ENCODE measurements at places on chromosomes 3 and 15.

- DNase-seq, result no peak
Observed at GRCh38 chr3:136856665-136857064, 5.3 kb upstream of the NCK1 start.

DNA sequence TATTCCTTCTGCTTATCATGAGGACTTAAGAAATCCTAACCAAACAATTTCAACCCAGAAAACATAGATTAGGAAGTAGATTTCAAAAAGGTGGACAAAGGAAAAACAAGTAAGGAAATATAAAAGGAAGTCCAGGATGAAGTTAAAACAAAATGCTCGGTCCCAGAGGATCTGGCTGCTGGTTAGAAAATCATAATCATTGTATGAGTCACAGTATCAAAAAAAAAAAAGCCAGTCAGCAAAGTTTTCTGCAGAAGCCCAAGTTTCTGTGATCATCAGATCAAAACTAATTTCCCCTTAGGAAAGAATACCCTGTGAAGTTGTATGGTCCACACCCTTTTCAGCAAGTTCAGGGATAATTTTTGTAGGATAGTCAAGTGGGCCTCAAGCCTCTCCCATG is 43.0 kb upstream of the LRTM1 start:
- DNase-seq, result no peak

DNA sequence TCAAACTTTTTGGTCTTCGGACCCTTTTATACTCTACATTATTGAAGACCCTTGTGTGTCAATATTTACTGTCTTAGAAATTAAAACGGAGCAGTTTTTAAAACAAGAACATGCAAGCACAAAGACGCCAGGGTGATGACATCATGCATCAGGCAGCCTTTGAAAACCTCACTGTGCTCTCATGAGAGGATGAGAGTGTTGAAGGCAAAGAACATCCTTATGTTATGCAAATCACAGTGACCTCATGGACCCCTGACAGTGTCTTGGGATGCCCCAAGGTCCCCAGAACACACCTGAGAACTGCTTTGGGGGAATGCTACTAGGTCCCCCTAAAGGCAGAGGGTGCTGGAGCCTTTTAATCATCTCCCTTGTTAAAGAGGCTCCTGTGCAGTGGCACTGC is 51.6 kb downstream of the CHDH start:
- DNase-seq, result no peak

GRCh38 chr15:101667881-101668280 is 15.7 kb upstream of the TM2D3 start:
- DNase-seq, result no peak

DNA sequence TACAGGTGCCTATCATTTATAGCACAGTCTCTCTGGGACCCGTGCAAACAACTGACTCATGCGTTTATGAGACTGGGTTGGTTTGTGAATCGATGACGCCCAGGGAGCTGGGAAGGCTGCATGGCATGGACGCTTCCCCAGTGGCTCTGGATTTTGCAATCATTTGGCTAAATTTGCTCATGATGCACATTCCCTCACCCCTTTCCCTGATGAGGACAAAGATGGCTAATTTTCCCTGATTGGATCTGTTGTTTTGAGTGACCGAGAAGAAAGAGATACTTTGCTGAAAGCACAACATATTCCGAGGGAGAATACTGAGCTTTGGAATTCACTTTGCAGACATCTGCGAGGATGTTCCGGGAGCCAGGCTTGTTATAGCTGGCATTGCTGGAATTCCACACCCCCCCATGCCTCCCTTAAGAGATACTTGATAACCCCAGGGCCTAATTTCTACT is 51.1 kb downstream of the CGNL1 start:
- no peak for DNase-seq

DNA sequence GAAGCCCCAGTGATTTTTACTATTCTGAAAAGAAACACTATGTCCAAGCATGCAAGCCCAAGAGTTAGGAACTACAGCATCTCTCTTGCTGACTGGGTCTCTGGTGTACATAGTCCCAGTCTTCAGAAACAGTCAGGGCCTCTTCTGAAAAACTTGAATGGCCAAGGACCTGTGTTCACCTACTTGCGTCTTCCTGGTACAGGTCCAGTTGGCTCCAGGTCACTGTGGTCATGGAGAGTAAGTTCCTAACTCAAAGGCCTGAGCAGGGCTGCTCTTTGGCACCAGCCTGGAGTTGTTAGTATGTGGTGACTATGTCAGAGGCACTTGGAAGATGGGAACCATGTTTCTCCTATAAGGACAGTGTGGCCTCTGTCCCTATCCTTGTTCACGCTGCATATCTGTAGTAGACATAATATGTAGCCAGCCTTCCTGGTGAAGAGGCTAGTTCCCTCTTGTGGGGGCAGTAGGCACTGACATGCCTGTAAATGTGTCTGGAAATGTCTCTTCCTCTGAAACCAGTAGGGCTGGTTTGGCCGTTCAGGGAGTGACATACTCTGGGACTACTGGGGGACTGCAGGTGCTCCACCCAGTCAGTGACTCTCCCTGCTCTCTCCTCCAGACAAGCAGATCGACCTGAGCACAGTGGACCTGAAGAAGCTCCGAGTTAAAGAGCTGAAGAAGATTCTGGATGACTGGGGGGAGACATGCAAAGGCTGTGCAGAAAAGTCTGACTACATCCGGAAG is 2.6 kb upstream of the RBM15B start:
- peak; percentile 38 for DNase-seq

- no peak for DNase-seq
Observed at GRCh38 chr3:42720126-42720525, 17.5 kb upstream of the HHATL start.

DNA sequence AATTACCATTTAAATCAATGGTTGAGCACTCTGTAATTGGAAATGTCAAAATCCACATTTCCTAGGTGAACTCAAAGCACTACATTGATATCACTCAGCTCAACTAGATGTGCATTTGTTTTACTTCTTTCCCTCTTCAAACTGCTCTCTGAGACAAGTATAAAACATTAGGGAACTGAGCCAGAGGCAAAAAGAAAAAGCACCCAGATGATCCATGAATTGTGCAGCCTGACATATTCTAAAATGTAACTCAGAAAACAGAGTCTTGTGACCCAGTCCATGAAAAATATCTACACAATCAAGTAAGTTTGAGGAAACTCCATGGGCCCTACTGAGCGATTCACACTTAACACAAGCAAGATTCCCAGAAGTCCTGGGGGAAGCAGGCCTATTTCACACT is 9.8 kb downstream of the SRGAP3 start:
- no peak for DNase-seq
